ENCODE measurements at places on chromosomes 7 and 10. TPM values are rescaled to one million over a fixed set of nuclear protein-coding genes. Genes with fewer than 3 reads are reported as not detected.

Gene ZYX
- total RNA-seq, result 126 TPM

GRCh38 chr10:31288962-31289361, 30.1 kb upstream of the ZEB1 start:
- DNase-seq, result no peak

DNA sequence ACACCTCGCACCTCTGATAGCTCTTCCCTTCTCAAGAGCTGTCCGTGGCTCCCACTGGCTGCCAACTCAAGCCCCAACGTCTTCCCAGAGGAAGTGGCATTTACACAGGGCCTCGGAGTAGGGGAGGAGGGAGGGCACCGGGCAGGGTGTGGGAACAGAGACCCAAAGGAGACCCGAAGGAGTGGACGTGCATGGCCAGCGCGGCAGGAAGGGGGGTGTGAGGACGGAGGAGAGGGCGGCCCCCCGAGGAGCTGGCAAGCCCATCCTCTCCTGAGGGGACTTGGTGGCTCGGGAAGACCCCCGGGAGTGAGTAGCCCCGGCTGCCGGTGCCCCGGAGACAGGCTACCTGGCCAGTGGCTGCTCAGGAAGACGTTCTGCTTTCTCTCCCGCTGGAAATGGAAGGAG, 85.9 kb downstream of the FOXL3 start:
- no peak for DNase-seq

Gene SLF2
- total RNA-seq, result 22.8 TPM

DNA sequence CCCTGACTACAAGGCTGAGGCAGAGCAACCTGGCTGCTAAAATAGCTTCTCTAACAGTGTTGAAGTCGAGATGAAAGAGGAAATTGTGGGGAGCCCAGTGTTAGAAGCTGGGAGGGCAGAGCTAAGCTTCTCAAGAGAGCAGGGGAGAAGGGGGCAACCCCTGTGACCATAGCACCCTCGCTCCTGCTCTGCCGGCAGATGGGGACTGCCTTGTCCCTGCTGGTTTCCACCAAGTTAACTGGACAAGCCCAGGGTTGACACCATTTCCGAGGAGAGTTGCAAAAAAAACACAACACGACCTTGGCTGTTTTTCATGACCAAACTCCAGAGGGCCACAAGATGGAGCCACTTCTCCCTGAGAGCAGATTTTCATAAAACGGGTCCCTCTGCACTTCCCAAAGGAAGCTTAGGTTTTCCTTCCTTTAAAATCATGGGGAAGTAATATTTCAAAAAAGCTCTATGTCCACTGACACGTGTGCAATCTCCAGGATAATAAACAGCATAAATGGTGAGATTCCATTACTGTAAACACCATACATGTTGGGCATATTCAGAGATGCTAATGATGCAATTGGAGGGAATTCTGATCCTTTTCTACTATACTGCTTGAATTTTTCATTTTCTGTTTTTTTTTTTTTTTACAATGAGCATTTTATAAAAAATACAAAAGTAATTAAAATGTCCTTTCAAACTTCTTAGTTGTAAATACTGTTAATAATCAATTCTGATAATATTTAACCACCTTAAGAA, 140.4 kb downstream of the PIP4K2A start:
- DNase-seq, result no peak

Gene HOXA10
- total RNA-seq, result not detected

- DNase-seq, result no peak
Observed at GRCh38 chr7:81776948-81777630, 7.2 kb upstream of the HGF start.

GRCh38 chr7:121608785-121609184, 212.7 kb upstream of the FAM3C start:
- no peak for DNase-seq

DNA sequence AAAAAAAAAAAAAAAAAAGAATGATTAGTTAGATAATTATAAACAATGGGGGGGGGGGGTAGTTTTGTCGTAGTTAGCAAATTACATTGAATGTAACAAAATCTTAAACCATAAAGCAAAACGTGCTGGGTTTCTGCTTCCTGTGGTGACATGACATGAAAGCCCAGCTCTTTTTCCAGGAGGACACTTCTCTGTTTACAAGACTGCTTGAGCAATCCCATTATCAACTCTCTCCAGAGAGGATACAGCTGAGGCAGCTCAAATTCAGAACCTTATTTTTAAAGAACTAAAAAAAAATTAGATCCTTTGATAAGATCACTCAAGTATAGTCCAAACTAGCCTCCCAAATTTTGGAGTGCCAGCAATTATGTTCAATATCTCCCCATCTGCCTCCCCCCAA, 58.6 kb downstream of the ADRB1 start:
- no peak for DNase-seq

DNA sequence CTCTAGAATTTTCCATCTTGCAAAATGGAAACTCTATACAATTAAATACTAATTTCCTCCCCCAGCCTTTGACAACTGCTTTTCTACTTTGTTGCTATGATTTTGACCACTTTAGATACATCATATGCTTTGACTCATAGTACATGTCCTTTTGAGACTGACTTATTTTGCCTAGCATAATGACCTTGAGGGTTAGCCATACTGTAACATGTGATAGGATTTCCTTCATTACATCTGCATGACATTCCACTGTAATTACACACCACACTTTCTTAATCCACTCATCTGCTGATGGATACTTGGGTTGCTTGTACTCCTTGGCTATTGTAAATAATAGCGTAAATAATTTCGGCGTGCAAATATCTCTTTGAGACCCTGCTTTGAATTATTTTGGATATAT, 127.7 kb downstream of the JAZF1 start:
- DNase-seq, result no peak

- DNase-seq, result peak; percentile 62
Observed at GRCh38 chr7:24724451-24725190, 32.6 kb downstream of the GSDME start.

GRCh38 chr7:142603870-142604448, 145.3 kb upstream of the PRSS1 start:
- no peak for DNase-seq

Gene TUBAL3
- total RNA-seq, result 0.40 TPM

GRCh38 chr7:44497155-44498027, 6.9 kb upstream of the NUDCD3 start:
- no peak for DNase-seq

GRCh38 chr7:26155531-26156375, 3.8 kb downstream of the NFE2L3 start:
- DNase-seq, result no peak

GRCh38 chr10:52729271-52730104, 43.1 kb downstream of the MBL2 start:
- no peak for DNase-seq

Gene FXYD4
- total RNA-seq, result not detected

DNA sequence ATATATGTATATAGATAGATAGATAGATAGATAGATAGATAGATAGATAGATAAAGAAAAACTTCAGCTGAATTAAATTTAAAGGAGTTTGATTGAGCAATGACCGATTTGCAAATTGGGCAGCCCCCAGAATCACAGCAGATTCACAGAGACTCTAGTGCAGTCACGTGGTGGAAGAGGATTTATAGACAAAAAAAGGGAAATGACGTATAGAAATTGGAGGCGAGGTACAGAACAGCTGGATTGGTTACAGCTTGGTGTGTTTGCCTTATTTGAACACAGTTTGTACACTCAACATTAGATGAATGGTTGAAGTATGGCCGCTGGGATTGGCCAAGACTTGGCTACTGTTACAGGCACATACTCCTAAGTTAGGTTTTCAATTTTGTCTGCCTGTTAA, 8.2 kb upstream of the PODXL start:
- no peak for DNase-seq

DNA sequence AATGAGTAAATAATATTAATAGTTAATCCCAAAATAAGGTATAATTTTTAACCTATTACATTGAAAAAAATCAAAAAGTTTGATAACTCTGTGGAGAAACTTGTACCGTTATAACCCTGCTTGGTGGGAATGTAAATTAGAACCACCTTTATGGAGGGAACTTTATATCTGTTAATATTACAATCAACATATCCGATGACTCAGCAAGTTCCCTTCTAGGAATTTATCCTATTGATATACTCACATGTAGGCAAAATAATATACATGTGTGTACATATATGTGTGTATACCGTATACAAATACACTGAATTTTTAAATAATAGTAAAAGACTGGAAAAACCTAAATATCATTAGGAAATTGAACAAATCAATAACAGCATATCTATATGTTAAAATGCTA, 54.7 kb downstream of the PANK1 start:
- DNase-seq, result no peak

GRCh38 chr10:86359111-86359510, 7.5 kb downstream of the GRID1 start:
- DNase-seq, result peak; percentile 60

DNA sequence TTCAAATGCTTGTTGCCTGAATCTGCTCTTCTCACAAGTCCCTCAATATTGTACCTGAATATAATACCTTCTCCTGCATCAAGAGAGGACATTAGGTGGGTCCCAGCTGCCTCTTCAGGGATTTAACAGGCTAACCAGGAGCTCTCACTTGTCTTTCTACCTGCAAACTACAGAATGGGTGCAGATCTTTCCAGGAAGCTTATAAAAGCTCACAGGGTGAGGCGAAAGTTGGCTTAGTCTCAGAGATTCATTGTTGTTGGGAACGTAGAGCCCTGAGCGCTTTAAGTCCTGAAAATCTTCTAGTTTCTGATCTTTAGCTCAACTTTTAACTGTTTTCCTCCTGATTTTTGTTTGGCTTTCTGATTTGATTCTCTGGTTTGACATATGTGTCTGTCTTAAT, 25.0 kb downstream of the PLAU start:
- DNase-seq, result no peak

- DNase-seq, result no peak
Observed at GRCh38 chr10:60735244-60735643, 43.0 kb upstream of the CDK1 start.

Gene CPED1
- 48.7 TPM for total RNA-seq

DNA sequence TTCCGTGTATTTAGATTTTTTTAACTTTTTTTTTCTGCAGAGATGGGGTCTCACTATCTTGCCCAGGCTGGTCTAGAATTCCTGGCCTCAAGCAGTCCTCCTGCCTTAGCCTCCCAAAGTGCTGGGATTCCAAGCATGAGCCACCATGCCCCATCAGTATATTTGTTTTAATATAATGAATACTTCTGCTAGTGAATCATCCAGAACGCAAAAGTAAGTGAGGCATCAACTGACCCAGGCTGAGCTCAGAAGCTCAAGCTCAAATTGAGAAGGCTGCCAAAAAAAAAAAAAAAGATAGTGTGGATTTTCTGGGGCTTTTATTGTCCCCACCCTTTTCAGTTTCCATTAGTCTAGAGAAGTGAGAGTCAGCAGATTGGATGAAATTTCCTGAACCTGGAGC, 39.0 kb upstream of the TECTB start:
- DNase-seq, result no peak

Gene SLC13A1
- total RNA-seq, result not detected

Gene TDRD1
- 1.2 TPM for total RNA-seq

DNA sequence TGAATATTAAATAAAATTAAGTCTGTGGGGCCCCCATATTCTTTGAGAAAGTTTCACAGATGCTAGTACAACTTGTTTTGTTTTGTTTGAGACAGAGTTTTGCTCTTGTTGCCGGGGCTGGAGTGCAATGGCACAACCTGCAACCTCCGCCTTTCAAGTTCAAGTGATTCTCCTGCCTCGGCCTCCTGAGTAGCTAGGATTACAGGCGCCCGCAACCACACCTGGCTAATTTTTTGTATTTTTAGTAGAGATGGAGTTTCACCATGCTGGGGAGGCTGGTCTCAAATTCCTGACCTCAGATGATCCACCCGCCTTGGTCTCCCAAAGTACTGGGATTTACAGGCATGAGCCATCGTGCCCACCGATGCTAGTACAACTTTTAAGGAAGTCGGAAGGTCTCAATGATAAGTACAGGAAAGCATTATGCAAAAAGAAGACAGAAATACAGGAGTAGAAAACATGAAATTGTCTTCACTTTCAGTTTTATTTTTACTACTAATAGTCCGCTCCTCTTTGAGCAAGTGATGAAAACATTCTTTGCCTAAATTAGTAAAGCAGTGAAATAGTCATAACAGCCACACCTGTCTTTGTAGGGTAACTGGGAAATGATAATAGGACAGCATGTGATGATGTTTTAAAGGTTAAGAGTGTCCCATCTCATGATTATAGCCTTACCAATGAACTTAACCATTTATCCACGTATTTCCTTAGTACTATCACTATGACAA, 147.5 kb downstream of the SEMA3D start:
- DNase-seq, result no peak

- no peak for DNase-seq
Observed at GRCh38 chr7:63027075-63027474, 971.6 kb upstream of the ZNF722 start.

GRCh38 chr7:12131122-12131521, 80.0 kb upstream of the TMEM106B start:
- no peak for DNase-seq

Gene DCLRE1A
- total RNA-seq, result 5.4 TPM

GRCh38 chr10:10477844-10478243, 539.8 kb upstream of the CELF2 start:
- DNase-seq, result no peak

DNA sequence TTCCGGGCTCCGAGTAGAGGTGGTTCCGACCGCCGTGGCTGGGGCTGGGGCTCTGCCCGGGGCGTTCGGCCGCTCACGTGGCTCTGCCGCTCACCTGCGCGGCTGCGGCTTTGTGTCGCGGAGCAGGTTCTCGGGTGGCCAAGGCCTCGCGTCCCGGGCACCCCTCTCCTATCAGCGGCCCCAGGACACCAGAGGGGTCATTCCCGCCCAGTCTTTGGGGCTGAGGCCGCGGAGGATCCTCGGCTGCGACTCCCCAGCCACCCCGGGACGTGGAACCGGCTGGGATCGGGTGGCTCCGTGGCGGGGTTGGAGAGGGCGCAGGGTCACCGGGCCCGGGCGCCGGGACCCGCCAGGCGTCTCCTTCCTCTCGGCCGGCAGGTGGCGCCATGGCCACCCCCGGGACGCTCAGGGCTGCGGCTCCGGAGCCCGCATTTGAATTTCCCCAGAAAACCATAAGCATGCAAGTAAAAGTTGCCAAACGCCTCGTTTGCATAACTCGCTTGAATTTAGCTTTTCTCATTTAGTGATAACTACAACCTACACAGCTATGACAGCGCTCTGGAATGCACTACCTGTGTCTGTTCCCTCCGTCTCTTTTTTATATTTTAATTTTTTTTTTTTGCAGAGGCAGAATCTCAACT, 1.2 kb downstream of the COL26A1 start:
- DNase-seq, result no peak

Gene EPO
- not detected for total RNA-seq
